ENCODE measurements at places on chromosomes 7 and 10. TPM values are rescaled to one million over a fixed set of nuclear protein-coding genes. Genes with fewer than 3 reads are reported as not detected.

DNA sequence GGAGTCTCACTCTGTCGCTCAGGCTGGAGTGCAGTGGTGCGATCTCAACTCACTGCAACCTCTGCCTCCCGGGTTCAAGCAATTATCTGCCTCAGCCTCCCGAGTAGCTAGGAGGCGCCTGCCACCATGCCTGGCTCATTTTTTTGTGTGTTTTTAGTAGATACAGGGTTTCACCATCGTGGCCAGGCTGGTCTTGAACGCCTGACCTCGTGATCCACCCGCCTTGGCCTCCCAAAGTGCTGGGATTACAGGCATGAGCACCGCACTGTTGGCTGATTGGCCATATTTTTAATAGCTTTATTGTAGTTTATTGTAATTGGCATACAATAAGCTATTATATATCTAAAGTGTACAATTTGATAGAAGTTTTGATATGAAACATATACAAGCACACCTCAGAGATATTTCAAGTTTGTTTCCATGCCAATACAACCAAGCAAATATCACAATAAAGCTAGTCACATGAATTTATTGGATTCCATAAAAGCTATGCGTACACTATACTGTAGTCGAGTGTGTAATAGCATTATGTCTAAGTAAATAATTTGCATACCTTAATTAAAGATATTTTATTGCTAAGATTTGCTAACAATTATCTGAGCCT lies 5.6 kb downstream of the PLEKHS1 start:
- no peak overlapping the region for H3K4me3 ChIP-seq
- no peaks in the 10 kb centered on the region for H3K36me3 ChIP-seq
- H3K27me3 ChIP-seq, result no peaks in the 10 kb centered on the region
- no peak overlapping the region for H3K27ac ChIP-seq

- no peak for DNase-seq
- no peak overlapping the region for H3K27ac ChIP-seq
- no peak overlapping the region for H3K4me3 ChIP-seq
Measured at GRCh38 chr10:19783721-19784120, 32.5 kb upstream of the PLXDC2 start.

AKR1C2 gene
- total RNA-seq, result not detected

- DNase-seq, result no peak
- H3K27me3 ChIP-seq, result no peaks in the 10 kb centered on the region
- H3K4me3 ChIP-seq, result no peak overlapping the region
- no peaks in the 10 kb centered on the region for H3K4me1 ChIP-seq
- H3K36me3 ChIP-seq, result no peaks in the 10 kb centered on the region
- H3K27ac ChIP-seq, result no peak overlapping the region
Measured at GRCh38 chr10:85862771-85863170, 503.8 kb downstream of the GRID1 start.

- H3K36me3 ChIP-seq, result peaks cover 3% of the 10 kb centered on the region
- H3K4me3 ChIP-seq, result no peak overlapping the region
- peaks cover 6% of the 10 kb centered on the region for H3K4me1 ChIP-seq
- no peaks in the 10 kb centered on the region for H3K27me3 ChIP-seq
Measured at GRCh38 chr10:87734987-87735827, 75.5 kb downstream of the PAPSS2 start.

ZNF800 gene
- 27.9 TPM for total RNA-seq

- H3K4me3 ChIP-seq, result no peak overlapping the region
- H3K36me3 ChIP-seq, result no peaks in the 10 kb centered on the region
- H3K27me3 ChIP-seq, result no peaks in the 10 kb centered on the region
- no peaks in the 10 kb centered on the region for H3K4me1 ChIP-seq
- DNase-seq, result no peak
Measured at GRCh38 chr10:61984803-61985418, 83.4 kb downstream of the ARID5B start.

DNA sequence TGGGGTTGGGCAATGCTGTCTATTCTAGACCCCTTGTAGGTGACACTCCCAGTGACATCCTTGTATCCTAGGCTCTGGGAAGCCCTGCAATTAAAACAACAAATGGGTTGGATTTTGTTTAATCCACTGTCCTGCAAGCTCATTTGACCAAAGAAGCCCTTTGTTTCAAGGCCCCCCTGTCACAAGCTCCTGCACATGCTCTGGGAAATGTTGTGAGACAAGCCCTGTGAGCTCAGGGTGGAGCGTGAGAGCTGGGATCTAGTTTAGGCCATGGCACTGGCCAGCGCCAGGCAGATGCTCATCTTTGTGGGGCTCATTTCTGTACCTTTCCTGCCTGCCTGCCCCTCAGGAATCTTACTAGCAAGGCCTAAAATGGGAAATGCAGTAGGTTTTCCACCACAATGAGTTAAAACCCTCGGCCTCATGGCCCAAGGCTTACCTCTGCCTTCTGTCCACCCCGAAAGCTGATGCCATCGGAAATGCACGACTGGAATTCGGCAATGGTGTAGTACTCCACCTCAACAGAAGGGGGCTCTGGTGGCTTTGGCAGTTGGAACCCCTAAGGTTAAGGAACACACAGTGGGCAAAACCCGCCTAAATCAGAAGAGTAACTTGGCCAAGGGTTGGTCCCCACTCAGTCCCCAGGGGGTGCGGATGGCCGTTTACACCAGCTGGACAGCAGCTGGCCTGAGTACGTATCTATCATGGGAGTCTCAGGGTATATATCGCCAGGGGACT lies 112.0 kb downstream of the NEURL1 start:
- no peaks in the 10 kb centered on the region for H3K4me1 ChIP-seq
- no peak overlapping the region for H3K27ac ChIP-seq
- DNase-seq, result peak; percentile 15
- H3K27me3 ChIP-seq, result no peaks in the 10 kb centered on the region
- H3K36me3 ChIP-seq, result peaks cover 10% of the 10 kb centered on the region

DNA sequence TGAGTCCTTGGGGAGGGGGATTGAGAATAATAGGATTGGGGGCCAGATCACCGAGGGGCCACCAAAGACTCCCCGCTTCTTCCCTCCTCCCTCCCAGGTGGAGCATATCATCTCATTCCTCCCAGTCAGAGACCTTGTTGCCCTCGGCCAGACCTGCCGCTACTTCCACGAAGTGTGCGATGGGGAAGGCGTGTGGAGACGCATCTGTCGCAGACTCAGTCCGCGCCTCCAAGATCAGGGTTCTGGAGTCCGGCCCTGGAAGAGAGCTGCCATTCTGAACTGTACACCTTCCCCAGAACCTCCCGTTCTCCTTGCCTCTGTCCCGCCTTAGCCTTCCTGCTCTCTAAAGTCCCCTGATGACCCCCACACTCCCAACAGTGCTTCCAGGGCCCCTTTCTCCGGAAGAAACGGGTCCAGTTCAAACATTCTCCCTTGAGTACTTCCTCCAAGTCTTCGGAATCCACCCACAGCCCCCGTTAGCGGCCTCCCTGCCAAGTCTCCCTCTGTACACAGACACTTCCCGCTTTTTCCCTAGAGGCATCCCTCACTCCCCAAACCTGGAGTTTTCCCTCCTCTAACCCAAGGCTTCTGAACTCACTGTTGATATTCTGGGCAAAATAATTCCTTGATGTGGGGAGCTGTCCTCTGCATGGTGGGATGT lies 4.1 kb downstream of the FBXO24 start:
- no peak for DNase-seq
- H3K36me3 ChIP-seq, result no peaks in the 10 kb centered on the region

CDNF gene
- 2.0 TPM for total RNA-seq

GRCh38 chr7:94888551-94888950 lies 18.8 kb upstream of the PPP1R9A start:
- no peak overlapping the region for H3K4me3 ChIP-seq
- H3K4me1 ChIP-seq, result no peaks in the 10 kb centered on the region

DNA sequence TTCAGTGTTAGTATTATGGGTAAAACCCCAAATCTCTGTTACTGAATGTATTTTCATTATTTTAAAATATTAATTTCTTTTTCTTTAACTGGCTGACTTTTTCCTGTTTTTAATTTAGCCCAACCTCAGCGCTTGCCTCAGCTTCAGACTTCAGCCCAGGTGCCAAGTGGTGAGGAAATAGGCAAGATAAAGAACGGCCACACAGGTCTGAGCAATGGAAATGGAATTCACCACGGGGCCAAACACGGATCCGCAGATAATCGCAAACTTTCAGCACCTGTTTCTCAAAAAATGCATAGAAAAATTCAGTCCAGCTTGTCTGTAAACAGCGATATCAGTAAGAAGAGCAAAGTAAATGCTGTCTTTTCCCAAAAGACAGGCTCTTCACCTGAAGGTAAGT lies 57.5 kb downstream of the MDFIC start:
- H3K27me3 ChIP-seq, result no peaks in the 10 kb centered on the region
- peak; percentile 86 for DNase-seq
- H3K4me1 ChIP-seq, result peaks cover 3% of the 10 kb centered on the region
- no peaks in the 10 kb centered on the region for H3K36me3 ChIP-seq

ITIH5 gene
- total RNA-seq, result 3.7 TPM

GRCh38 chr7:116434820-116435341 lies 64.7 kb upstream of the CAV2 start:
- H3K4me1 ChIP-seq, result peaks cover 5% of the 10 kb centered on the region
- no peak overlapping the region for H3K4me3 ChIP-seq
- H3K27ac ChIP-seq, result peak overlapping the region; percentile 85
- H3K27me3 ChIP-seq, result no peaks in the 10 kb centered on the region

DNA sequence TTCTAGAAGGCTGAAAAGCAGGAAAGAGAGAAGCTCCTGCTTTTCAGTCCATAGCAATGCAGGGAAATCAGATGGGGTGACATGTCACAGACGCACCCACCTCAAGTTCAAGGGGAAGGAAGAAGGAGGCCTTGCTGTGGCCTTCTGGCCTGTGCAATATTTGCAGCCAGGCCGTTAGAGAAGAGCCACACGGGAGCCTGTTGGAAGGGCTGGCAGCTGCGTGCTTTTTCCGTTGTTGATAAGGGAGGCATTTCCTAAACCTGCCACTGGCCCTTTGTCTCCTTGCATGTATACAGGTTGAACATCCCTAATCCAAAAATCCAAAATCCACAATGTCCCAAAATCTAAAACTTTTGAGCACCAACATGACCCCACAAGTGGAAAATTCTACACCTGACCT lies 492.5 kb upstream of the ZMIZ1 start:
- H3K36me3 ChIP-seq, result no peaks in the 10 kb centered on the region
- H3K27me3 ChIP-seq, result peaks cover 10% of the 10 kb centered on the region
- no peak overlapping the region for H3K27ac ChIP-seq
- H3K4me1 ChIP-seq, result peaks cover 11% of the 10 kb centered on the region

GRCh38 chr10:11724938-11725776 lies 17.0 kb upstream of the ECHDC3 start:
- no peaks in the 10 kb centered on the region for H3K36me3 ChIP-seq
- no peaks in the 10 kb centered on the region for H3K4me1 ChIP-seq
- H3K4me3 ChIP-seq, result no peak overlapping the region
- no peak overlapping the region for H3K27ac ChIP-seq
- peaks cover 4% of the 10 kb centered on the region for H3K27me3 ChIP-seq
- DNase-seq, result peak; percentile 48

GRCh38 chr10:48784031-48784430 lies 99.4 kb downstream of the WDFY4 start:
- no peaks in the 10 kb centered on the region for H3K36me3 ChIP-seq
- no peak overlapping the region for H3K4me3 ChIP-seq
- H3K27ac ChIP-seq, result no peak overlapping the region

GRCh38 chr7:24715171-24715570 lies 42.1 kb downstream of the GSDME start:
- no peaks in the 10 kb centered on the region for H3K36me3 ChIP-seq
- H3K4me1 ChIP-seq, result peaks cover 4% of the 10 kb centered on the region
- H3K27ac ChIP-seq, result no peak overlapping the region
- no peak for DNase-seq
- H3K4me3 ChIP-seq, result no peak overlapping the region
- no peaks in the 10 kb centered on the region for H3K27me3 ChIP-seq

GRCh38 chr7:34451183-34451582 lies 206.8 kb upstream of the NPSR1 start:
- no peak for DNase-seq
- no peak overlapping the region for H3K4me3 ChIP-seq
- peaks cover 12% of the 10 kb centered on the region for H3K4me1 ChIP-seq
- no peaks in the 10 kb centered on the region for H3K36me3 ChIP-seq

DNA sequence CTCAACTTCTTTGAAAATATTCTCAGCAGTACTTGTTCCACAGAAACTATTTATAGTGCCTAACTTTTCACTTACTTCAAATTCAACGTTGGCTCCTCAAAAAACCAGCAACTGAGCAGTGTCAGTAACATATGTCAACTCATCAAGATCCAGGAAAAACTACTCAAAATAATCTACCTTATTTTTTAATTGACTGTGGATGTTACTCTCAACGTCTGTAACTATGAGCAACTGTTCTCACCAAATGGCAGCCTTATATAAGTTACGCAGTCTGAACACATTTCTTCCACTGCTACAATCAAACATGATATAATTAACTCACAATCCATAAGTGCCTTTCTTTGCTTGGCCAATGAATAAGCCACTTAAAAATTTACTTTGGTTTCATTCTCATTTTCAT lies 77.8 kb downstream of the SP8 start:
- H3K4me1 ChIP-seq, result no peaks in the 10 kb centered on the region
- no peak overlapping the region for H3K27ac ChIP-seq
- no peaks in the 10 kb centered on the region for H3K36me3 ChIP-seq
- no peaks in the 10 kb centered on the region for H3K27me3 ChIP-seq
- no peak overlapping the region for H3K4me3 ChIP-seq

TMEM196 gene
- not detected for total RNA-seq

DNA sequence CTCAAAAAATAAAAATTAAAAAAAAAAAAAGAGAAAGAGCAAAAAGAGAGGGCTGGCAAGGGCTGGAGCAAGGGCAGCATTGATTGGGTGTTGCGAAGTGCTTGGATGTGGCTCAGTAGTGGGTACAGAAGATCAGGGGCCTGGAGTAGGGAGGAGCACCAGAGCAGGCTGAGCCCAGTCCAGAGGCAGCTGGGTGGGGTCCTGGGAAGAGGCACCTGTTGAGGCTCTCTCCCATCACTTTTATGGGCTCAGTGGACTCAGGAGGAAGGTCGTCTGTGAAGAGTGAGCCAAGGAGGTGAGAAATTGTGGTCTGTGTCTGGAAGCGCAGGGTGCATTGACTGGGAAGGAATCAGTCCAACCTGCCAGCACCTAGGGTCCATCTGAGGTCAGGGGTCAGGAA lies 11.8 kb upstream of the ZMIZ2 start:
- H3K4me1 ChIP-seq, result peaks cover 4% of the 10 kb centered on the region
- DNase-seq, result no peak
- H3K27me3 ChIP-seq, result no peaks in the 10 kb centered on the region
- H3K36me3 ChIP-seq, result no peaks in the 10 kb centered on the region
- no peak overlapping the region for H3K27ac ChIP-seq

DNA sequence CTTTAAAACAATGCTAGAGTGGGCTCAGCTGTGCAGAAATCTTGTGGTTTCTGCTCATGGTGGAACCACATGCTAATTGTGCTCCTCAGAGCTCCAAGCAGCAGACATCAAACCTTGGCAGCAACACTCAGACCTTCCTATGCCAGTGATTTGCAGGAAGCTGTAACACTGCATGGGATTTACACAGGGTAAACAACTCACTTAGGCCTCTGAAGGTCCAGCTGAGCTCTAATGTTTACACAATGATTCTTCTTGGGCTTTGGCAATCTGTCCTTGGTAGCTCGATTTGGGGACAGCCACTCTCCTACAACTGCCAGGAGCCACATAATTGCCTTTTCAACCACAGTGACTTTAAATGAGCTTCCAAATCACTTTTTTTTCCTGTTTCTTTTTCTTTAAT lies 97.7 kb upstream of the PDLIM1 start:
- DNase-seq, result no peak
- H3K27ac ChIP-seq, result no peak overlapping the region
- no peaks in the 10 kb centered on the region for H3K36me3 ChIP-seq
- no peaks in the 10 kb centered on the region for H3K27me3 ChIP-seq
- H3K4me1 ChIP-seq, result no peaks in the 10 kb centered on the region
- H3K4me3 ChIP-seq, result no peak overlapping the region

UNCX gene
- total RNA-seq, result not detected
